ENCODE measurements at places on chromosomes 2 and 18.

DNA sequence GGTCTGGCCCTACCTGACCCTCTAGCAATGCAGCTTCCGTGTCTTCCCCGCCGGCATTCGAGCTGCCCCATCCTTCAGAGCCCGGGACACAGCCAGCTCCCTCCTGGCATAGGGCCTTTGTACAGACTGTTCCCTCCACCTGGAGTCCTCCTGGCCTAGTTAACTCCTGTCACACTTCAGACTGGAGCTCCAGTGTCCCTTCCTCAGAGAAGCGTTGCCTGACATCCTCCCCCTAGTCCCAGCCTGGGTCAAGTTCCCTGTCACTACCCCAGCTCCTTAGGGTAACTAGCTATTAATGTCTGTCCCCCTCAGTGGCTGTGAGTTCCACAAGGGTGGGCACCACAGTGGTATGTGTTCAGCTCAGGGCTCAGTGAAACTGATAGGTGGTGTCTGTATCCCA is 45.5 kb upstream of the LOXHD1 start:
- DNase-seq: no peak

- no peak for DNase-seq
Measured at GRCh38 chr2:129812071-129812470, 167.4 kb upstream of the RAB6C start.

- DNase-seq: no peak
Measured at GRCh38 chr2:30666266-30666874, 140.9 kb downstream of the CAPN13 start.

GRCh38 chr2:143361346-143361745 is 232.1 kb downstream of the ARHGAP15 start:
- DNase-seq: no peak

- DNase-seq: no peak
Measured at GRCh38 chr2:159501743-159502142, 114.6 kb downstream of the BAZ2B start.

GRCh38 chr2:127161176-127162136 is 54.5 kb upstream of the BIN1 start:
- DNase-seq: no peak

DNA sequence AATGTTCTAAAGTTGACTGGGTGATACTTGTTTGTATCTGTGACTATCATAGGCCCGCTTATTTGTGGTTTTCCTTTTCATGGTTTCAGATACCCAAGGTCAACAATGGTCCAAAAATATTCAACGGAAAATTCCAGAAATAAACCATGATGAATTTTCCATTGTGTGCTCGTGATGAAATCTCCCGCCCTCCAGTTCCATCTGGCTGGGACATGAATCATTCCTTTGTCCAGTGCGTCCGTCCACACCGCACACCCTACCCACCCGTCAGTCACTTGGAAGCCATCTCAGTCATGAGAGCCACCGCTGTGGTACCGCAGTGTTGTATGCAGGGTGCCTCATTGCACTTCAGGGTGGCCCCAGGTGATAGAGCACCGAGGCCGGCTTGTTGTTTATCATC is 268.2 kb upstream of the PXDN start:
- no peak for DNase-seq

- DNase-seq: no peak
Measured at GRCh38 chr2:114127372-114127771, 237.5 kb downstream of the ACTR3 start.

- no peak for DNase-seq
Measured at GRCh38 chr2:30645081-30645744, 162.0 kb downstream of the CAPN13 start.

DNA sequence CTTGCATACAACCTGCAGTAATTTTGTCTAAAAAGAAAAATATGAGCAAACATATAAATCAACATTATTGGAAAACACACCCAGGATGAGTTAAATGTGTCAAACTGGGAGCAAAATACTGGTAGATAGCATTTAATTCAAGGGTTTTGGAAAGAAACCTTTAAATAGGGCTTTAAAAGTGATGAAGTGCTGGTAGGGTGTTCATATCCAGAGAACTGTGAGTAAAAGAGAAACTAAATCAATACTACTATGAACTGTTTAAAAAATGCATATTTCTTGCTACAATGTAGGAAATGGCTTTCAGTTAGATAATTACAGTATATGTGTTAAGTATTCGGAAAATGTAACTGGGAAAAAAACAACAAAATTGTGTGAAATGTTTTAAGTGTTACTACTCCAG is 117.8 kb downstream of the ATAD2B start:
- DNase-seq: no peak

GRCh38 chr2:33144243-33144642 is 197.5 kb downstream of the LTBP1 start:
- DNase-seq: no peak

DNA sequence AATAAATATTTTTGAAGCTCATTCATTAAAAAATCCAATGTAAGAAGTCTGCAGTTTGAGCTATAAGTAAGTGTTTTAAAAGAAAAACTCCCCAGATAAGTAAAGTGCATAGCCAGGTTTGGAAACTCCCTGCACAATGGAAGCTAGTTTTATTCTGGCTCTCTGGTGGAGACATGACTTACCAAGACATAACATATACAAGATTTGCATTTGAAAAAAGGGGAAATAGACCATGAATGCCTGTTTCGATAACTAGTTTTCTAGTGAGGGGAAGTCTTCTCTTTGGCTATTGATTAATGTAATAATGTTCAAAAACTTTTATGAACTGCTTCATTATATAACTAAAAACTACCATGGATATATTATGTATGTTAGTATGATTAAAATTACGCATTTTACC is 435.2 kb downstream of the ARHGAP15 start:
- DNase-seq: no peak

DNA sequence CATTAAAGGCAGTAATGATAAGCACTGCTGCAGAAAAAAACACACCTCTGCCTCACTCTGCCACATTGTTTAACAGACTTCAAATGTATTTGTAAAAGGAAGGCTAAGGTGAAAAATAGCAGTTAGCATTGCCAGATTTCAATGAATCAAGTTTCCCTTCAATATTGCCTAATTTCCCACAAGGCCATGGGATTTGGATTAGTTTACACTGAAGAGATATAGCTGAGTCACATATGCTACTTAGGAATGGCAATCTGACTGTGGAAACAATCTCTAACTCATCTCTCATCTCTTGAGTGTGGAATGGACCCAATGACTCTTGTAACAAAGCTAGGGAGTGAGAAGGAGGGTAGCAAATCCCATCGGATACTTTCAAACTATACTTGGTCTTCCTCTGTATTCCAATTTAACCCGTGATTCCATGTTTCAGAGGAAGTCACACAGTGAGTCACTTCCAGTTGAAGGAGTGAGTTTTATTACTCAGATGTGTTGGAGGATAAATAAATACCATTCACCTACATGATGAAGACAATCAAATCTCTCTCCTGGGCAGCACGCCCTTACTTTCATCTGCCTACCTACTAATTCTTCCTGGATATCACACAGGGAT is 5.1 kb downstream of the B4GALT6 start:
- DNase-seq: no peak

GRCh38 chr2:65360441-65360840 is 72.0 kb downstream of the SPRED2 start:
- no peak for DNase-seq

DNA sequence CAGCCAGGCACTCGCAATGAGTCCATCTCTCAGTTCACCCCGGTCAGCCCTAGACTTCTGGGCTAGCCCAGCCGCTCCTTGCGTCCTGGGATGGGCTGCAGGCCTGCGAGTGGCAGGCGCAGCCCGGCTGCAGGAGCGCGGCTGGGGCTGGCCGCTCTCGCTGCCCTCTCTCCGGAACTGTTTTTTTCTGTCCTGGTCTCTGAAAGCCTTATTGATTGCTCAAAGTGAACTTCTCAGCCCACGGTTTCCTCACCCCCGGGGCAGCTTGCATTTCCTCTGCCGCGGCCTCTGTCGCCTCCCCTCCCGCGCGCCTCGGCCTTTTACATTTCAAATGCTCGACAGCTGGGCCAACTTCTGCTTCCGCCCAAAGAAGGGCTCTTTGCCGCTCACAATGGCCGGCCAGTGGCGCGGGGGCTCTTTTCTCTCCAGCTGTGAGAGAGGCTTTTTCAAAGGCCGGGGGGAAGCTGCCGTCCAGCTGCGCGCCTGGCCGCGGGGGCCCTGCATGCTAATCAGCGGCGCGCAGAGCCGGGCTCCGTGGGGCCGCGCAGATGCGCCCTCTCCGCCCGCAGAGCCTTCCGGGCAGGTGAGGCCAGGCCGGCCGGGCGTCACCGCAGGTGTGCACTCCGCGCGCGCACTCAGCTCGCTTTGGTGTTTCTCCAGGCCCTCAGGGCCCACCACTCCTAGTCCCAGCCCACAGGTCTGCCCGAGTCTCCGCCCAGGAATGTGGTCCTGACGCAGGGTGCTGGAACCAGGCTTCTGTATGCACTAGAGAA is 513.8 kb downstream of the RNF144A start:
- peak; percentile 18 for DNase-seq

- no peak for DNase-seq
Measured at GRCh38 chr2:20745924-20746555, 76.9 kb downstream of the LDAH start.

- DNase-seq: no peak
Measured at GRCh38 chr18:79556829-79557585, 122.6 kb upstream of the CTDP1 start.

- no peak for DNase-seq
Measured at GRCh38 chr2:215903203-215903602, 110.1 kb downstream of the MREG start.

DNA sequence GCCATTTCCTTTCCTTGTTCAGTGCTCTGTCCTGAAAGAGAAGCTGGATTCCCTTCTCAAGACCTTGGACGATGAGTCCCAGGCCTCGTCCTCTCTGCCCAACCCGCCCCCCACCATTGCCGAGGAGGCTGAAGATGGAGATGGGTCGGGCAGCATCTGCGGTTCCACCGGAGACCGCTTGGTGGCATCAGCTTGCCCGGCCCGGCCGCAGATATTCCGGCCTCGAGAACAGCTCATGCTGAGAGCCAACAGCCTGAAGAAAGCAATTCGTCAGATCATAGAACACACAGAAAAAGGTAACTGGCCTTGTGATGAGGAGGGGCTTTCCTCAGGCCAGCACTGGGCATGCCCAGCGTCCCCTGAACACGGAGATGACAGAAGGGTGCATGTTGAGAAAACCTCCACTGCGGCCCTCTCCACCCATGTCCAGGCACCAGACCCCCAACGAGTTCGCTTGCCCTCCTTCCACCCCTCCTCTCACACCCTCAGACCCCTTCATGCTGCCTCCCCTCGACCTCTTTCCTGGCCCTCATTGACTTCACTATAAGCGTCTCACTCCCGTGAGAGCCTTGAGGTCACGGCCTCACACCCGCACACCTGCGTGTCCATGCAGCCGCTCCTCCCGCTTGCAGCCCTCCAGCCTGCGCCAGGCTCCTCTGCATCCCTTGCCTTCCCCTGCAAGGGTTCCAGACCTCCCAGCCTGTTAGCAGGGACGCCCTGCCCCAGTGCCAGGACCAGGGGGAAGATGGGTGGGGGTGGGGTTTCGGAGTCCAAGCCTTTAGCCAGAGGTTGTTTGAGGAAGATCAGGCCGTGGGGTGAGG is 95.0 kb downstream of the DGKD start:
- DNase-seq: no peak

DNA sequence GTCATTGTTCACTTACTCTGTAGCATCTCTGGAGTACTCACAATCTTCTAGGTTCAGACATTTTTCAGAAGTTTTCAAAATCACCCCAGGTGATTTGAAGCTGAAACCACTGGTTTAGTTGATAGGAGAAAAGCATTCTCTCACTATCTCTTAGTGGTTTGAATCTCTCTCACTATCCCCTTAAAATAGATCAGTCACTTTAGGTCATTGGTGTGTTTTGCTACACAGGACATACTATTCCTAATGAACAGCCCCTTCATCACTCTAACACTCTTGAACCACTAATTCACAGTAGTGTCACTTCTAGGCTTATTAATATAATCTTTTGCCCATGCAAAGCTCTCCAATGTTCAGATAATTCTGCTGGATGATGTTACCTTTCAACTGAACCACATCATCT is 34.5 kb downstream of the LYPD6 start:
- DNase-seq: no peak

DNA sequence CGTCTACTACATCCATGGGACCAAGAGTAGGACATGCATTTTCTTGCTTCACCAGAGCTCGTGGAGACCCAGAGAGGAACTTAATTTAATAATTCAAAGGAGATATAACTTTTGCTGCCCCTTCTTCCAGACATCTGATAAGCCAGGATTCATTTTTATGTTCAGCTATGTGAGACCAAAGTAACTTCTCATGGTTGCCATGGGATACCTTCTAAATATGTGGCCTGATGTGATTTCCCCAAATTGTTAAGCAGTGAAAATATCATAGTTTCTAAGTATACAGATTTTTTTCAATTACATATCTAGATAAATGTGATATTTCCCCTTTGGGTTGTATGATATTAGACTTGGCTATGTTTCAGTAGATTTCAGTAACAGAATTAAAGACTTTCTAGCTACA is 185.5 kb upstream of the FN1 start:
- no peak for DNase-seq

Measured in central memory CD4-positive, alpha-beta T cell (primary cell).